Stomach (tissue), 19 donors: ENCODE measurements at places on chromosomes 7 and 10. TPM values are rescaled to one million over a fixed set of nuclear protein-coding genes. Genes with fewer than 3 reads are reported as not detected.

GRCh38 chr10:121216721-121217181 lies 365.6 kb downstream of the WDR11 start:
- no peak overlapping the region for H3K27ac ChIP-seq
- no peaks in the 10 kb centered on the region for H3K36me3 ChIP-seq
- H3K4me3 ChIP-seq = no peak overlapping the region
- H3K4me1 ChIP-seq = no peaks in the 10 kb centered on the region
- peak; percentile 25 for DNase-seq

The ARHGAP22 gene
- polyA plus RNA-seq = 1.3 TPM

The CDH23 gene
- polyA plus RNA-seq = 0.37 TPM

DNA sequence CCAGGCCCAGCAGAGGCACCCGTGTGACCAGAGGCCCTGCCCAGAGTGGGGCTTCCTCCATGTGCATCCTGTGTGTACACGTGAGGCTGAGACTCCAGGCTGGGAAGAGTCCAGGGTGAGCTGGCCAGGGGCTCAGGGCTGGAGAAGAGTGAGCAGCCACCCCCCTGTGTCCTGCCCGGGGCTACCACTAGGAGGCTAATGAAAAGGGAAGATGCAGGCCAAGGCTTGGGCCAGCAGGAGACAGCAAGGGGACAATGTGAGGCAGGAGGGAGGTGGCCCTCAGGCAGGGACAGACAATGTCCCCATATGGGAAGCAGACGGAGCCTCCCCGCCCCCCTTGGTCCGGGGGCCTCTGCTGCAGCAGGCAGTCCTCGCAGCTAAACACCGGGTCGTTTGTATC lies 102.0 kb downstream of the HIF1AN start:
- H3K36me3 ChIP-seq = no peaks in the 10 kb centered on the region
- H3K4me1 ChIP-seq = no peaks in the 10 kb centered on the region
- DNase-seq = no peak

DNA sequence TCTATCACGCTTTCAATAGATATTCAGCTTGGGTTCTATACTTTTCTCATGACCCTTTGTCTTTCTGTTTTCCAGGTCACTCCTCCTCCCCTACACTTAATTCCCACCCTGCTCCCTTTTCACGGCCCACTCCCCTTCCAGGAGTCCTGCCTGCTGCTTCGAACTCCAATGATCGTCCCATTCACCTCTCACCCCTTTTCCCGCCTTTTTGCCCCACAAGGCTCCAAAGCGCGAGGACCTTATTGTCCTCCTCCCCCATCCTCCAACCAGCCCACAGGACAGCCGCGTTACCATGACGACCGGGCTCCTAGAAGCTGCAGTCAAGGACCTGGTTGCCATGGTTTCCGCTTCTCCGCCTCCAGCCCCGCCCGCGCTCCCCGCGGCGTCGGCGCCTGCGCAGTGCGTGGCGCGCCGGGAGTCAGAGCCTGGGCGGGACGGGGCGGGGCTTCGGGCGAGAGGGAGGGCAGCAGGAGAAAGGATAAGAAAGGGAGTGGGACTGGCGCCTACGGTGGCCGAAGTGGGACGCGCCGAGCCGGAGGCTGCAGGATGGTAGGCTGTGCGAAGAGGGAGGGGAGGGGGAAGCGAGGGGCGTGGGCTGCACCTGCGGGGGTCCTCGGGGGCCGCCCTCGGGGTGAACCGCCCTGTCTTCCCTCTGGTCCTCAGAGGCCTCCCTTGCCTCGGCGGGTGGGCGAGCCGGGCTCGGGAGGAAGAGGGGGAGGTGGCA lies at the start of gene AP1S1:
Gene AP1S1, plus strand, starts transcription at position 508 of the 724 bp plus-strand sequence. Its CDS starts 39 bp downstream, at position 547.
- peaks cover 10% of the 10 kb centered on the region for H3K4me1 ChIP-seq
- peak; percentile 95 for DNase-seq
- H3K4me3 ChIP-seq = peak within 1 kb of the TSS; percentile 90
- H3K27me3 ChIP-seq = peaks cover 14% of the 10 kb centered on the region

DNA sequence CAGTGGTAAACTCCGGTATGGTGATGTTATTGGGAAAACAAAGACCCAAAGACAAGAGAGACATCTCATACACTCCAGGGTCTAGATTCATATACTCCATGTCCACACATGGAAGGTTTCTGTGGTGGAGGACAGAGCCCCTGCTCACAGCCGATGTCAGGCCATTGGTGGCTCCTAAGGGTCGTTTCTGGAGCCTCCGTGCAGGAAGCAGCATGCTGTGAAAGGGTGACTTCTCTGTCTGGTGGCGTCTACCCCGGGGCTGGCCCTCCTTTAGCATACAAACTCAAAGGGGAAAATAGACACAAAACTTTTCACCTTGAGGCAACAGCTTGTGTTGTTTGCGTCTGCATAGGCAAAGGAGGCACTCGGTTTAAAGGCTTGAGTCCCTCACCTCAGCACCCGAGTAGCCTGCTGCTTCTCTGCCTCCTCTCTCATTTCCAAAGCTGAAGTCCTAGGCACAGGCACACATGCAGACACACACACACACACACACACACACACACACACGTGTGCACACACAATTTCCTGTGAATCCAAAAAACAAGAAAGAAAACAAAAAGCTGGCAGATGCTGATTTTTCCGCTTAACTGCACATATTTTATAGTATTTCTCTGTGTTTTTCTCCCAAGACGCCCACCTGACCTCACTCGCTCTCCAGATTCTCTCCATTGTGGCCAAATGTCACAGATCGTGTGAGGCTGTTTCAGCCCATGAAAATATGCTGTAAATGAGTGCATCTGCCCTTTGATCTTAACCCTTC lies 601.4 kb upstream of the MGMT start:
- no peaks in the 10 kb centered on the region for H3K27me3 ChIP-seq
- H3K27ac ChIP-seq = no peak overlapping the region
- no peak overlapping the region for H3K4me3 ChIP-seq
- DNase-seq = no peak
- no peaks in the 10 kb centered on the region for H3K4me1 ChIP-seq

DNA sequence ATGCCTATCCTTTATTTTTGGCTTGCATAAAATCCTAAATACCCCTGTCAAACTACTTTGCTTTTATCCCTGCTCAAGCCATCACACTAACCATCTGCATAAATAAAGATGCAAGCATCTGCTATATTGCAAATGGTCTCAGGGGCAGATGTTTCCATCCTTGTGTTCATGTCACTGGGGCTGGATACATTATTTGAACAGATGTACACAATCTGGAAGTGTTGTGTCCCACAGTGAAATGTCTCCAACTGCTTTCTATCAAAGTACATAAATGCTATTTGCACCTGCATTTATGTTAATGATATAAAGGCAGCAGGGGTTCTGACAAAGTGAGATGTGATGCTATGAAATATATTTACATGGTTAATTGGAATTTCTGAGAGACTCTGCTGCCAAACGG lies 163.1 kb downstream of the ZNF438 start:
- DNase-seq = peak; percentile 28
- H3K27ac ChIP-seq = no peak overlapping the region
- no peak overlapping the region for H3K4me3 ChIP-seq
- no peaks in the 10 kb centered on the region for H3K4me1 ChIP-seq

DNA sequence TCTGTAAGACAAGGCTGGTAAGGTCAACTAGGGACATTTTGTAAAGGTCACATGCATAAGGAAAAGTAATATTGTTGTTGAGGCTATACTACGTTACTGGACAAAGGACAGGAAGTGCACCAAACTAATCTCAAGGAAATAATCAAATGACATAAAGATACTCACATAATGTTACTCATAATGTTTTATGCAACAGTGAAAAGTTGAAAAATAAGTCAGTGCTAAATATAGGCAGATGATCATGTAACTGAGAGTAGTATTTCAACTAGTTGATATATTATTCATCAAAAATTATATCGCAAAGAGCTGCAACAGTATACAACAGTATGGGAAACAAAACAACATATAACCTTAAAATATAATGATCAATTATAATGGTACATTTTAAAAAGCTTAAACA lies 215.7 kb downstream of the PTN start:
- no peaks in the 10 kb centered on the region for H3K4me1 ChIP-seq
- no peak overlapping the region for H3K4me3 ChIP-seq
- no peak overlapping the region for H3K27ac ChIP-seq

The LRRC18 gene
- polyA plus RNA-seq = not detected

- no peaks in the 10 kb centered on the region for H3K27me3 ChIP-seq
- H3K36me3 ChIP-seq = no peaks in the 10 kb centered on the region
- no peak overlapping the region for H3K4me3 ChIP-seq
- no peaks in the 10 kb centered on the region for H3K4me1 ChIP-seq
- no peak for DNase-seq
These were observed 299.2 kb upstream of the LRGUK start for GRCh38 chr7:133827707-133828623.

DNA sequence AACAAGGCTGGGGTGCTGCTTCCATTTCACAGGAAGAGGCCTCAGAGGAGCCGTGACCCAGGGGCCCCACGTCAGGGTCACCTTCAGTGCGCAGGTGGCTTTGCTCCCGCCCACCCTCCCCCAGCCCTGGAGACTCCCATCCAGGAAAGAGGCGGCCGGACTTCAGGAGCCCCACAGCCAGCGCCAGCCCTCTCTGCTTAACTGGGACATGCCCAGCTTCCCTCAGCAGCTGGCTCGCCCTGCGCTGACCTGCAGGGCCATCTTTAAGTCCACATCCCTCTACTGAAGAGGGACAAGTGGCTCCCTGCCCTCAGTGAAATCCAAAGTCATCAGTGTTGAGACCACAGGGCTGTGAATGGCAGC lies 141.9 kb upstream of the PPP2R2D start:
- no peaks in the 10 kb centered on the region for H3K36me3 ChIP-seq
- no peaks in the 10 kb centered on the region for H3K4me1 ChIP-seq
- no peak for DNase-seq
- H3K4me3 ChIP-seq = no peak overlapping the region
- H3K27ac ChIP-seq = no peak overlapping the region
- no peaks in the 10 kb centered on the region for H3K27me3 ChIP-seq

The SPDYE2B gene
- polyA plus RNA-seq = not detected

DNA sequence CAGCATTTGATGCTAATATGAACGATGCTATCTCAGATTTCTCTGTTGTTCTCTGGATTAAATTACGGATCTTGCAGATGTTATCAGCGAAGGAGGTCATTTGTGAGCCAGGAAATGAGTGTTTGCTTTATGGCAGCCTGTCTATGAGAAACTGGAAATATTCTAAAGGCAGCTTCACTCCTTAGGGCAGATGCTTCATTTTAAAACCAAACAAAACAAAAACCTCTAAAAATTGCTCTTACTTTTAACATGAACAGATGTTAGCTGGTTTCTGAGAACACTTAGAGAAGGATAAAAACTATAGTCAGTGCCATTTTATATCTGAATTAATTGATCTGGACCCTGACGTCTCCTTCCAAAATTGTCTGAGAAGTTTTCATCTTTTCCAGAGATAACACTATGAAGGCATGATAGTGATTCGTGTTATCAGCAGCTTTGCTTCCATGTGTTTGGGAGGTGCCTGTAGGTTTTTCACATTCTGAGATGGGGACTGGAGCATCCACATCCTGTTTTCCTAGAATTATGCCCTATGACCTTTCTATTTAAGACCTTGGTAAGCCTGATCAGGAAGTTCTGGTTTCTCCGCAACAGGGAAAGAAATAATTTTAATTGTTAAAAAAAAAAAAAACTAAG lies 53.1 kb downstream of the CPED1 start:
- no peaks in the 10 kb centered on the region for H3K4me1 ChIP-seq
- no peaks in the 10 kb centered on the region for H3K36me3 ChIP-seq
- H3K4me3 ChIP-seq = no peak overlapping the region
- H3K27ac ChIP-seq = peak overlapping the region; percentile 15
- no peaks in the 10 kb centered on the region for H3K27me3 ChIP-seq

DNA sequence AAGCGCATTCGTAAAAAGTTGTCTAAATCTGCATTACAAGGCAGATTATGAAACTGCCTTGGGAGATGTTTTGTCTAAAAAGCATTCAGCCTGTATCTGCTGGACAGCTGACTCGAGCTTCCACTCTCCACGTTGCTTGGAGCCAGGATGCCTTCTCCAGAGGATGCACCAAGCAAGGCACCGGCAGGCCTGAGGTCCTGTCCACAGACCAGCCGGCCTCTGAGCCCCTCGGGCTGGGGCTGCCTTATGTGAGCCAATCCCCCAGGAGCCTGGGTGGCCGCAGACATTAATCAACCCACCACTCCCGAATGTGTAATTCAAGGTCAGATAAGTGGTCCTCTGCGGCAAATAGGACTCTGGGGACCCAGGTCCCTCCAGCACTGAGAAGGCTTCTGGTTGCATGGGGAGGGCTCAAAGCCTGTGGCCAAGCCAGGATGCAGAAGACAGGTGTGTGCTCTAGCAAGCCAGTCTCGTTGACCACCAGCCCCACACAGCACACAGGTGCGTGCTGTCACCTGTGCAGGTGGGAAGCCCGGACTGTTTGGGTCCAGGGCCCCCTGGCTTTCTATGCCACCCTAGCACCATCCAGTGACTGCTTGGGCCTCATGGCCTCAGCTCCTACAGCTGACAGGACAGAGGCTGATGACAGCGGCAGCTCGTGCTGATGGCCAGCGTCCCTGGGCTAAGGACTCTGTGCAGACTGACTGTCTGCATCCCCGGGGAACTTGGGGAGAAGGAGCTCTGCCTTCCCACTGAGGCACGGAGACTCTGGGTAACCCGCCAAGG lies 4.8 kb upstream of the RET start:
- H3K27me3 ChIP-seq = peaks cover 25% of the 10 kb centered on the region
- no peaks in the 10 kb centered on the region for H3K36me3 ChIP-seq
- H3K4me3 ChIP-seq = no peak overlapping the region
- peaks cover 16% of the 10 kb centered on the region for H3K4me1 ChIP-seq
- no peak for DNase-seq
- H3K27ac ChIP-seq = no peak overlapping the region

DNA sequence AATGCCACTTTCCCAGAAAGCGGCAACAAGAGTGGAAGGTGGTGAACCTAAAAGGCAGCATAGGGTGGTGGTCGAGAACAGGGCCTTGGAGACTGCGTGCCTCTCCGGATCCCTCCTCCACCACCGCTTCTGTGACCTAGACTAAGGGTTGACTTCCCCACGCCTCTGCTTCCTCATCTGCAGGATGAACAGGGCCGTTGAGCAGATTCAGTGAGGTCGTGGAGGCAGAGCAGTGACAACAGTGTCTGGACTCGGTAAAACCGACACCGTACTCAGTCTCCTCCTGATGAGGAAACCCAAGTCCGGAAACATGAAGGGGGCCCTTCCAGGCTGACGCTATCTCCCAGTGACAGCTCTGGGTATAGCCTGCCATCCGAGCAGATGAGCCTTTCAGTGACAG lies 162.6 kb downstream of the CELF2 start:
- H3K4me1 ChIP-seq = peaks cover 69% of the 10 kb centered on the region
- no peak overlapping the region for H3K4me3 ChIP-seq
- H3K36me3 ChIP-seq = peaks cover 25% of the 10 kb centered on the region
- peak; percentile 30 for DNase-seq

GRCh38 chr7:68865351-68866199 lies 732.7 kb upstream of the AUTS2 start:
- H3K4me3 ChIP-seq = no peak overlapping the region
- no peaks in the 10 kb centered on the region for H3K36me3 ChIP-seq
- no peaks in the 10 kb centered on the region for H3K27me3 ChIP-seq
- no peaks in the 10 kb centered on the region for H3K4me1 ChIP-seq
